Common myeloid progenitor, CD34-positive (primary cell): ENCODE measurements at places on chromosomes 1 and 21.

GRCh38 chr1:90319918-90320317, 325.0 kb downstream of the ZNF326 start:
- no peak for DNase-seq

DNA sequence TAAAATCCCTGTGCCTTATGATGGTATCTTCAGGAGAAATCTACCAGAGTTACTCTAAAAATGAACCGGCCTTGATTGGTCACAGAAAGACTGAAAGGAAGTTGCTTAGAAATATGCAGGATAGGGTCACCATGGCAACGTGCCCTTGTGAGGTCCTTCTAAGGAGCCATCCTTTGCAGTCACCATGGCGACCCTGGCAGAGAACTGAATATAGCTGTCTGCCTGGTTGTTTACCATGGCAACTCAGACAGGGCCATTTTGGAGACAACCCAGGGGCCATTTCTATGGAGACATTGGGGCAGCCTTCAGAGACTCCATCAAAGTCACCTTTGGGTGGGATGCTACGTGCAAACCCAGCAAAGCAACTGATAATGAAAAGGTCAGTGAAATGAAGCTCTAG, 43.0 kb downstream of the SNX7 start:
- DNase-seq, result no peak

GRCh38 chr1:80846966-80847365, 953.8 kb upstream of the ADGRL2 start:
- no peak for DNase-seq

DNA sequence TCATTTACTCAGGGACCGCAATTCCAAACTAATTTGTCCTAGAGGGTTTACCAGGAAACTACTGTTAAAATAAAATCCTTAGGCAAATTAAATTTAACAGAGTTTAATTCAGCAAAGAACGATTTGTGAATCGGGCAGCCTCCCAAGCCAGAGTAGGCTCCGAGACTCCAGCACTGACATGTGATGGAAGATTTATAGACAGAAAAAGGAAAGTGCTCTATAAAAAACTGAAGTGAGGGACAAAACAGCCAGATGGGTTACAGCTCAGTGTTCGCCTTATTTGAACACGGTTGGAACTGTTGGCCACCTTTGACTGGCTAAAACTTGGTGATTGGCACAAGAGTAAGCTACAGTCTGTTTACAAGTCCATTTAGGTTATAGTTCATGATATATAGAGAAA, 35.2 kb upstream of the RCSD1 start:
- no peak for DNase-seq

- DNase-seq, result no peak
Observed at GRCh38 chr1:203244776-203245175, 15.3 kb upstream of the CHIT1 start.

DNA sequence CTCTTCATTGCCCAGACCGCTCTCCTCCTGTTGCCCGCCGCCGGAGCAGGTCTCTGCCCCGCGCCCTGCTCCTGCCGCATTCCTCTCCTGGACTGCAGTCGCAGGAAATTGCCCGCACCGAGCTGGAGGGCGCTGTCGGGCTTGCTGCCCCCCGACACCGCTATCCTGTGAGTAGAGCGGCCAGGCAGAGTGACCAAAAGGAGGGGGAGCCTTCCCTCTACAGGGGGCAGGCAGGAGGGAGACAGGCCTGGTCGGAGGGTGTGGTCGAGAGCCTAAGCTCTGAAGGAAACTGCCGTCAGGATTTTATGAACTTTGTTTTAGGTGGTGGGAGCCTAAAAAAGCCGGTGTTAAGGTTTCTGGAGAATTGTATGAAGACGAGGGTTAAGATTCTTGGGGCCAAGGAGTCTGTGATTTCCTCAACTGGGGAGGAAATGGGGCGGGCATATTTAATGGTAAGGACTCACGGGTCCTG, 517 bp downstream of the LRIG2 start:
- no peak for DNase-seq

DNA sequence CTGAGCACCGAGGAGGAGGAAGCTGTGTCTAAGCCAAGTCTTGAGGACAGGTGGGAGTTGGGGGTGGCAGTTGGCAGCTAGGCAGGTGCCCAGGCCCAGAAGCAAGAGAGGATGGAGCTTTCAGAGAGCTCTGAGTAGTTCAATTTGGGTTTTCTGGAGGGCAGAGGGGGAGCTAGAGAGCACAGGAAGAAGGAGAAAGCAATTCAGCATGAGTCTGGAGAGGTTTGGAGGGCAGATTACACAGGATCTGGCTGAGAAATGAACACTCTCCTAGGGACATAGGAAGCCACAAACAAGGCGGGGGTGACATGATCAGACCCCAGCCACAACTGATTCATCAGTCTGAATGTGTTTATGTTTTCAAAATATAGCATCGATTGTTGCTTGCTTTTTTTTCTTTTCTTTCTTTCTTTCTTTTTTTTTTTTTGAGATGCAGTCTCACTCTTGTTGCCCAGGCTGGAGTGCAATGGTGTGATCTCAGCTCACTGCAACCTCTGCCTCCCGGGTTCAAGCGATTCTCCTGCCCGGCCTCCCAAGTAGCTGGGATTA, 23.8 kb downstream of the PTPRF start:
- DNase-seq, result peak; percentile 59

- DNase-seq, result no peak
Observed at GRCh38 chr1:65995928-65996327, 203.2 kb downstream of the PDE4B start.

DNA sequence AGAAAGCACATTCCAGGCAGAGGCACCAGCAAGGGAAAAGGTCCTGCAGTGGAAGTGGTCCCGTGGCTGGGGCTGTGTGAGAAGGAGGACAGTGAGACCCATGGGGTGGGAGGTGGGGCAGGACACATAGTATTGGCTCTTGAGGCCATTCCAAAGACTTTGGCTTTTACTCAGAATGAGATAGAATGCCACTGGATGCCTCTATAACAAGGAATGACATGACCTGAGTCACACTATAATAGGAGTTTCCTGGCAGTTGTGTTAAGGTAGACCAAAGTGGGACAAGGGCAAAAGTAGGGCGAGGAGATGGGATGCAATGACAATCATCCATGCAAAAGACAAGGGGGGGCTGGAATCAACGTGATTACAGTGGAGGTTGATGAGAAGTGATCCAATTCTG, 24.7 kb upstream of the LAMC2 start:
- no peak for DNase-seq

GRCh38 chr1:85047472-85048295, 616 bp downstream of the MCOLN3 start:
- peak; percentile 22 for DNase-seq

GRCh38 chr1:40003156-40004093, 37.1 kb upstream of the CAP1 start:
- DNase-seq, result no peak

DNA sequence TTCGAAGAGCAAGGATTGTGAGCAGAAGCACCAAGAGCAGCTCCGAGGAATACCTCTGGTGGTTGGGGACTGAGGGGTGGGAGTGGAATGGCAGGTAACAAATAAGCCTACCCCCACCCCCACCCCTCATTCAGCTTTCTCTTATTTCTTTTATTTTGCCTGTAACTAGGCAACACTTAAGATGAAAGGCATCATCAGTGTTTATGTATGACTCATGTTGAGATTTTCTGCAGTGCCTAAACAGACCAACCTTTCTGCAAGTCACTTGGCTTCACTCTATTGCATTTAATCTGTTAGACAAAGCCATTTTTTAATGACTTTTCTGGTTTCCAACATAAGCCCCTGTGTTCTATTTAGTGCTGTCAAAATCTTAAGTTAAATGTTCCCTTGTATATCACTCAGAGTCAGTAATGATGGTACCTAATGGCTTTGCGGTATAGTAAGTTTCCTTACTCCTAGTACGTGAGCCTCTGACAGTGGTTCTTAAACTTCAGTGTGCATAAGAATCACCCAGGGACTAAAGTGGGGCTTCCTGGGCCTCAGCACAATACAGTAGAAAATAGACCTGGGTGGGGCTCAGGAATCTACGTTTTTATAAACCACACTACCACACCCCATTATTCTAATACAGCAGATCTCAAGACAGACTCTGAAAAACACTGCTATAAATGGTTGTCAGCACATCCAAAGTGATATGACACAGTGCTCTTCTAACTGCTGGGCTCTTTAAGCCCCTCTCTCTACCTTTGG, 19.9 kb downstream of the CASQ2 start:
- peak; percentile 23 for DNase-seq

- no peak for DNase-seq
Observed at GRCh38 chr1:40925834-40926410, 53.6 kb upstream of the CTPS1 start.

DNA sequence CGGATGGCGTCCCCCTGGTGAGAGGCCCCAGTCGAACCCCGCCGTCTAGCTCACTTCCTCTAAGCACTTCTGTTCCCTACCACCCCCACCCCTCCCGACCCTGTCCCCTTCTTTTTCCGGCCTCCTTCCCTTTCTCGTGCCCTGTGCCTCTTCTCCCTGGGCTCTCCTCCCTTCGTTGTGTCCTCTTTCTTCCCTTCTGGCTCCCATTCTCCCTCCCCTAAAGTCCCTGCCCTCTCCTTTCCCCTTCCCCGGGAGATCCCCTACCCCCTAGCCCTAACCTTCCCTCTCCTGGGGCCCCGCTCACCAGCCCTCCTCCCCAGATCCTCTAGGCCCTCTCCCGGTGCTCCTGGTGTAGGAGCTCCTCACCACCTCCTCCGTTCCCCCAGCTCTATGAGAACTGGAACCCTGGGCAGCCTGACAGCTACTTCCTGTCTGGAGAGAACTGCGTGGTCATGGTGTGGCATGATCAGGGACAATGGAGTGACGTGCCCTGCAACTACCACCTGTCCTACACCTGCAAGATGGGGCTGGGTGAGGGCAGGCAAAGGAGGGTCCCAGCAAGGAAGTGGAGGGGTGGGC, 15.9 kb downstream of the BCAN start:
- DNase-seq, result no peak
